ENCODE measurements at places on chromosomes 13 and 19.

DNA sequence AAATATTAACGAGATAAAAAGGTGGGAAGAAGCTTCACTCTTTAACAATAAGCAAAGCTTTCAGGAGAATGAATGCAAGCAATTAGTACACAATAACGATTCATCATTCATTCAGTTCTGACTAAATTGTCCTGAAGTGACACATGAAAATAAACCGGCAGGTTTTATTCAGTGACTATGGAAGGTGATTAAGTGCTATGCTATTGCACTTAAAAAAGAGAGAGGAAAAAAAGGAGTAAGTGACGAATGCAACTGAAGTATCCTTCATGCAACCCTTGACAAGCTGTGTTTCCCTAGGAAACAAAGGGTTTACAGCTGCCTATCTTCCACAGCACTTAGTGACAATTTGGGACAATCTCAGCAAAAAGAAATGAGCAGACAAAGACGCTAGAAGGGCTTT lies 1.4 kb downstream of the LIG4 start:
- DNase-seq, result no peak

DNA sequence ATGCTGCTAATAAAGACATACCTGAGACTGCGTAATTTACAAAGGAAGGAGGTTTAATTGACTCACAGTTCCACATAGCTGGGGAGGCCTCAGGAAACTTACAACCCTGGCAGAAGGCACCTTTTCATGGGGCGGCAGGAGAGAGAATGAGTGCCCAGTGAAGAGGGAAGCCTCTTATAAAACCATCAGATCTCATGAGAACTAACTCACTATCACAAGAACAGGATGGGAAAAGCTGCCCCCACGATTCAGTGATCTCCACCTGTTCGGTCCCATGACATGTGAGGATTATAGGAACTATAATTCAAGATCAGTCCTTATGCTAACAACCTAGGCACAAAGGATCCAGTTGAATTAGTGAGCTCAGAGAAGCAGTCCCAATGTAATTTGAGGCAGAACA lies 59.4 kb downstream of the GPC6 start:
- no peak for DNase-seq

DNA sequence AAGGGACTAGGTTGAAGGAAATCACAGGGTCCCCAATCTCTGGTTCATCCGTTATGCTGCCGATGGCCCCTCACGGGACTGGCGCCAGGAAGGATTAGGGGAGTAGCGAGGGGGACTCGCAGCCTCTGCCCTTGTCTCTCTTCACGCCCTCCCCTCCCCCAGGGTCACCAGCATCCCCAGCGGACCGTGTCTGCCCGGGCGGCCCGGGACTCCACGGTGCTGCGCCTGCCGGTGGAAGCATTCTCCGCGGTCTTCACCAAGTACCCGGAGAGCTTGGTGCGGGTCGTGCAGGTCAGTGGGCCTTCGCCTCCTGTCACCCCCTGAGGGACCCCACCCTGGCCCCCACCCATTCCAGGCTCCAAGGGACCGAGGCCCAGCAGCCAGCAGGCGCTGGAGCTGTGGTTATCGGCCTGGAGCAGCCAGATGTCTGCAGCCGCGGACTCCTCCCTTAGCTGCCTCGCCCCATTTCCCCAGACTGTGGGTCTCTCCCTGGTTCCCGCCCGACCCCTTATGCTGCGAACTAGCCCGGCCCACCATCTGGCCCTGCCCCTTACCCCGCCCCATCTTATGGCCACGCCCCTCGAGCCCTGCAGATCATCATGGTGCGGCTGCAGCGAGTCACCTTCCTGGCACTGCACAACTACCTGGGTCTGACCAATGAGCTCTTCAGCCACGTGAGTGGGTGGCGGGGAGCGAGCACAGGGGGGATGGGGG lies 5.4 kb downstream of the PNPLA6 start:
- DNase-seq, result no peak

- DNase-seq, result peak; percentile 43
These were observed 174.5 kb downstream of the USP12 start for GRCh38 chr13:26996965-26997752.

GRCh38 chr13:47291107-47291656 lies 394.3 kb upstream of the HTR2A start:
- DNase-seq, result no peak

GRCh38 chr19:16470541-16470910 lies 1.2 kb downstream of the EPS15L1 start:
- no peak for DNase-seq

- DNase-seq, result no peak
These were observed 3.9 kb downstream of the SAE1 start for GRCh38 chr19:47134545-47134944.

DNA sequence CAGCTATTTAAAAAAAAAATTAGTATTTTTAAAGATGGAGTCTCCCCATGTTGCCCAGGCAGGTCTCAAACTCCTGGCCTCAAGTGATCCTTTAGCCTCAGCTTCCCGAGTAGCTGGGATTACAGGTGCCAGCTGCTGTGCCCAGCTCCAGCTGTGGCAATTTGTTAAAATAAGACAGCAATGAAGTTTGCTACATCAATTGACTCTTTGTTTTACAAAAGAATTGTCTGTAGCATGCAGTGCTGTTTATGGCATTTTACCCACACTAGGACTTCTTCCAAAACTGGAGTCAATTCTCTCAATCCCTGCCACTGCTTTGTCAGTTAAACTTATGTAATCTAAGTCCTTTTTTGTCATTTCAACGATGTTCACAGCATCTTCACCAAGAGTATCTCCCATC lies 49.3 kb downstream of the NDFIP2 start:
- no peak for DNase-seq

DNA sequence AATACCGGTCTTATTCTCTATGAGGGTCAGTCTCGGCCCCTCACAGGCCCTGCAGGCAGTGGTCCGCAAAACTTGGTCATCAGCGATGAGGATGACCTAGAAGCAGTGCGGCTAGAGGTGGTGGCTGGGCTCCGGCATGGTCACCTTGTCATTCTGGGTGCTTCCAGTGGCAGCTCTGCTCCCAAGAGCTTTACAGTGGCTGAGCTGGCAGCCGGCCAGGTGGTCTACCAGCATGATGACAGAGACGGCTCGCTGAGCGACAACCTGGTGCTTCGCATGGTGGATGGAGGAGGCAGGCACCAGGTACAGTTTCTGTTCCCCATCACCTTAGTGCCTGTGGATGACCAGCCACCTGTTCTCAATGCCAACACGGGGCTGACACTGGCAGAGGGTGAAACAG lies 1.8 kb downstream of the FREM2 start:
- no peak for DNase-seq

- no peak for DNase-seq
These were observed 47.1 kb upstream of the CNMD start for GRCh38 chr13:52786766-52787165.

GRCh38 chr19:11649941-11650340 lies 52.7 kb downstream of the ZNF627 start:
- DNase-seq, result no peak

- no peak for DNase-seq
These were observed 25.5 kb downstream of the FOXO1 start for GRCh38 chr13:40640845-40641458.

DNA sequence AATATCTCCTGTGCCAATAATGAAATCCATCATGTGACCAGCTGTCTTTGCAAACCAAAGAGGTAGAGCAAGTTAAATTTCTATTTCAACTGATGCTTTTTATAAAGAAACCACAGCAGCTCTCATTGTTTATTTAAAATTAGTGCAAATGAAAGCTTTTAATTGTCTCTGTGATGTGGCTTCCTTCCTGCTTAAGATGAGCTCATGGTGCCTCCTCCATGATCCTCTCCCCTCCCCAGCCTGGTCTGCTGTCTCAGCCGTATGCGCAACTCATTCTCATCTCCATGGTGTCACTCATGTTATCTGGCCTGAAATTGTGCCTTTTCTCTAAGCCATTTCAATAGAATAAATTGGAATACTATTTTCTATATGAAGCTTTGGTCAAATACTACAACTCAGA lies 270.6 kb downstream of the FGF14 start:
- DNase-seq, result no peak

DNA sequence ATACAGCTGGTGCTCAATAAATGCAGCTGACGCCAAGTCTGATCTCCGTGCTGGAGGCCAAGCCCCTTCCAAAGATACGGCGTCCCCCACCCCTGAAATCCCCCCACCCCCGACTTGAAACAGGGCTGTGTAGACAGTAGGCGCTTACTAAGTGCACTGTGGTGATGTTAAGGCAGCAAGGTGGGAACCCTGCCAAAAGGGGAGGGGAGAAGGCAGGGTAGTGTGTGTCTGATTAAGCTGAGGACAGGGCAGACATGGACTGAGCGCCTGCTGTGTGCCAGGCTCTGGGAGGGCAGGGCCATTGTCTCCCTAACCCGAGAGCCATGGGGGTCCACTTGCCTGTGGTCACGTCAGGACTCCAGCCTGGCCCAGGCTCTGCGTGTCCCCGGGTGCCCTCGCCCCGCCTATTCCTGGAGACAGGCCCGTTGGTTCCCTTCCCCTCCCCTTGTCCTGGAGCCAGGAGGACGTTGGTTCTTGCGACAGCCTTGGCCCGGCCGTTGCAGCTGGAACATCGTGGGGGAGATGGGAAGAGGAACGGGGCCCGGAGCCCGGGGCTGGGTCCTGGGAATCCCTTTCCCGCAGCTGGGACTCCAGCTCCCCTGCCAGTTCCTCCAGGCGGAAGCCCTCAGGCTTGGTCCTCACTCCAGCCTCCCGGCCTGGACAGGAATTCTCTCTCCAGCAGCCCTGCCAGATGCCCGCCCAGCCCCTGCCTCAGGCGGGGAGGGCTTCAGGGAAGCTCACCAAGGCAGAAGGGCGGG lies 1.7 kb upstream of the ELANE start:
- DNase-seq, result no peak

- DNase-seq, result no peak
These were observed 7.5 kb downstream of the CCDC61 start for GRCh38 chr19:46002678-46003275.

DNA sequence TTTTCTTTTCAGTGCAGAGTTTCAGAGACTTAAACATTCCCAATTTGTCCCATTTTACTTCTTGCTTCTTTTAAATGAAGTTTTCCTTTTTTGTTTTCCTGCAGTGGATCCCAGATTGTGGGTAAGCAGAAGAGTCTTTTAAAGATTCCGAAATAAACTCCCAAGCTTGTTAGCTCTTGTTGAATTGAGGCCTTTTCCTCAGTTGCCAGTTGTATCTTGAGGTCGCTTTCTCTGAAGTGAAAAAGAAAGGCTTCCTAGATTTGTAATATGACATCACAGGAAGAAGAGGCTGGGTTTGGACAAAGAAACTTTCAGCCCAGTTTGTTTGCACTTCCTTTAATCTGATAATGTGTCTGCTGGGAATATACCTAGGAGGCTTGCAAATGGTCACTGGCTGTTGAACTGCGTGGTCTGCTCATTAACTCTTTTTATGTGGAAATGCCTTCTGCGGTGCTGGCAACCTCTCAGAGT lies at the start of gene LPAR6:
Gene LPAR6 (minus strand): TSS at position 233 of the 471 bp plus-strand sequence. CDS start 690 bp downstream, outside the sequence.
- no peak for DNase-seq

GRCh38 chr13:33756929-33757328 lies 61.0 kb upstream of the RFC3 start:
- DNase-seq, result no peak

GRCh38 chr13:49217962-49218492 lies 2.1 kb upstream of the MLNR start:
- DNase-seq, result peak; percentile 4

DNA sequence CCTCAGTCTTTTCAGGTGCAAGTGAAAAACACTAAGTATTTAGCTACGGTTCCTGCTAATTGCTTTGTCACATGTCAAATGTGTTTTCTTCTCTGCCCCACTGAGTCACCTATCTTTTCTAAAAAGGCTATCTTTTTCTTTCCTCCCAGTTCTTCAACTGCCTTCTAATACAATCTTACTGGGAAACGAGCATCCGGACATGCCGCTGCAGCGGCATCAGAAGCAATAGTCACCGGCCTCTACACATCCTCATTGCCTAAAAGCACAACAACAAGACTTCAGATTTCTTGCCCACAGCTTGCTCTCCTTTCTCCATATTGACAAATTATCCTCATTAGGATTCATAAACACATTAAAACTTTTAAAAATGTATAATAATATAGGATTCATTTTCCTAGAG lies 1.2 kb downstream of the PCDH9 start:
- DNase-seq, result peak; percentile 14

DNA sequence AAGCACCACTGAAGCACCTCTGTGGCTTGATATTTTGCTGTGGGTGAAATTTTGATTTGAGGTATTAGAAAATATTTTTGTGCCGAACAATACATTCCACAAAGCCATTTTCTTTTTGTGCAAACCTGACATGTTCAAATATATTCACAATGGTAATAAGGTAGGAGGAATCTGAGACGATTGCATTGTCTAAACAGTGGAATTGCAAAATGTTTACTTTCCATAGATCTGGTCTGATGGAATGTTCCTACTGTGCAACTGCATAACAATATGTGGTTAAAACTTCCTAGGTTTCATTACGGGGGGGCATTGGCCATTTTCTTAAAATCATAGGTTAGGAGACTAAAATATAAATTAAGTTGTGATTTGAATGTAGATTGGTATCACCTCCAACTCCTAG lies 42.7 kb upstream of the AKAP11 start:
- DNase-seq, result no peak

GRCh38 chr19:43697295-43697694 lies 18.6 kb upstream of the IRGC start:
- DNase-seq, result no peak

GRCh38 chr13:48891586-48891985 lies 84.1 kb upstream of the FNDC3A start:
- DNase-seq, result no peak

DNA sequence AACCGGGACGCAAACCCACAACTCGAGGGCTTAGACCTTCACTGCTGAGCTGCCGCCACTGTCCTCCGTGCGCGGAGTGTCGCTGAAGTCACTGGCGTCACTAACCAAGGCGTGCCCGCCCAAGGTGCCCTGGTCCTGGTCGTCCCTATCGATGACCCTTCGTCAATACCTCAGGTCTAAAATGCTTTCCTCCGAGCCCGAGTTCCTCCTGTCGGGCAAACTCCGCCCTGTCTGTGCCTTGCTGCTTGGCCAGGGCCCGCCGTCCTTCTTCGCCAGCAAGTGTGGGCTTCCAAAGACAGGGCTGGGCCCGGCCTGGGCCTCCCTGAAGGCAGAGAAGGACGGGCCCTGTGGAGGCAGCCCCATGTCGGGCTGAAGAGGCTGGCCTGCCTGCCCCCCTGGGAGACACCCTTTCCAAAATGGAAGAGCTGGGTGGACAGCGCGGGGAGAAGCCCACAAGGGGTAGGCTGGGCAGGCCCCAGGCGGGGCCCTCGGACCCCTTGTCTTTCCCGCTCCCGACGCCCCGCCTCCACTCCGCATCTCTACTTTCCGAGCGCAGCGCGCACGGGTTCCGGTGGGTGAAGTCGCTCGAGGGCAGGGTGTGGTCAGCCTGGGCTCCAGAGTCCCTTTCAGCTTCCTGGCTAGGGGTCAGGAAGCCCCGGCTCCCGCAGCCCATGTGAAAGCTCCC lies 13.4 kb downstream of the RB1 start:
- DNase-seq, result peak; percentile 20

- peak; percentile 82 for DNase-seq
These were observed 31.6 kb downstream of the SYT3 start for GRCh38 chr19:50607874-50608785.

- no peak for DNase-seq
These were observed 1.5 kb upstream of the ERICH4 start for GRCh38 chr19:41441321-41441945.

GRCh38 chr19:35085947-35086346 lies 29.7 kb upstream of the FXYD3 start:
- DNase-seq, result peak; percentile 70

Measured in B cell (primary cell).